NCI-H2081 (cell line): ENCODE measurements at places on chromosomes 4 and X.

GRCh38 chr4:52939739-52940138 is 77.6 kb downstream of the RASL11B start:
- no peak for DNase-seq

DNA sequence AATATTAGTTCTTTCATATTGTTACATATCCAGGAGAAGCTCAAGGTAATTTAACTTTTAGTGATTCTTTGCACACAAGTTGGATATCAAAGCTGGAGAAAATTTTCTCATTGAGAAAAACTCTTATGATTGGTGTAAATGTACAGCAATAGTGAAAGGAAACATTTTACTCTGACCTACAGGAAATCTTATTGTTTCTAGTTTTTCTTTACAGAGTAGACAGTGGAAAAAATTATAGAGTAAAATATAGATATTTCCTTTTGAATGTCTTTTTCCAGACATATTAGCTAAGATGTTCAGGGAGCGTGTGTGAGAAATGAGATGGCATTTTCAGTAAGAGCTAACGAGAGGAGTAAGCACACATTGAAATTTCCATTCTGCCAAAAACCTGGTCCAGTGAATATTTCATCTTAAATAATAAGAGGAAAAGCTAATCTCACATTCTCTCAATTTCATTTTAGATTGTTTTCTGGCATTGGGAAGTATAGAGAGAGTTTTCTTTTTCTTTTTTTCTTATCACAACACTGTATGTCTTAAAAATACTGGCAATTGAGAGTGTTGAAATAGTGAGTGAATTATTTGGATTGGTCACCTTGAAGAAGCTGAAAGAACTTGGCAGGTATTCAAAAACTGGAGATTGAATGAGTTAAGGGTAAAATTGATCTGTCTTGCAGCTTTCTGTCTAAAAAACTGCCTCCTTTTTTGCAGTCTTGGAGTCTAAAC is 15.6 kb upstream of the ATP8A1 start:
- no peak for DNase-seq

GRCh38 chrX:769796-770195 is 139.2 kb downstream of the SHOX start:
- DNase-seq = no peak

- DNase-seq = no peak
These were observed 126.1 kb downstream of the PTTG2 start for GRCh38 chr4:38086151-38086848.

DNA sequence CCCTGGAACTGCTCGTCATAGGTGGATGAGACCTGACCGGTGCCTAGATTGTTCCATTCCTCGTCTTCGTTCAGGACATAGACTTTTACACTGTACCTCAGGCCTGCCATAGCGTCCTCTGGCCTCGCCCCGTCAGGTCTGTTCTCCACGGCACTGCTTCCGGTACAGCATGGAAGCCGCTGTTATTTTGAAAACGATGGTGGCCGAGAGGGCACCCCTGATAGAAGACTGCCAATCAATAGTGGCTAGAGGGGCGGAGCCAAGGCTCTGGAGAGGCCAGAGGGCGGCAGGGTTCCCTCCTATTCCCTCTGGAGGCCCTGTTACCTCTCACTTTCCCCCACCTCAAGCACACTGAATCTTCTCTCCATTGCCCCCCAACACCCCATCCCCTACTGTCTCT is at the start of gene PPP4R3C:
Gene PPP4R3C (minus strand): TSS at position 155 of the 400 bp plus-strand sequence. CDS start 45 bp downstream, at position 110.
- DNase-seq = no peak

GRCh38 chr4:168825975-168826374 is 184.1 kb downstream of the CBR4 start:
- DNase-seq = no peak

- DNase-seq = no peak
These were observed 36.0 kb upstream of the SPANXC start for GRCh38 chrX:141278306-141278705.

DNA sequence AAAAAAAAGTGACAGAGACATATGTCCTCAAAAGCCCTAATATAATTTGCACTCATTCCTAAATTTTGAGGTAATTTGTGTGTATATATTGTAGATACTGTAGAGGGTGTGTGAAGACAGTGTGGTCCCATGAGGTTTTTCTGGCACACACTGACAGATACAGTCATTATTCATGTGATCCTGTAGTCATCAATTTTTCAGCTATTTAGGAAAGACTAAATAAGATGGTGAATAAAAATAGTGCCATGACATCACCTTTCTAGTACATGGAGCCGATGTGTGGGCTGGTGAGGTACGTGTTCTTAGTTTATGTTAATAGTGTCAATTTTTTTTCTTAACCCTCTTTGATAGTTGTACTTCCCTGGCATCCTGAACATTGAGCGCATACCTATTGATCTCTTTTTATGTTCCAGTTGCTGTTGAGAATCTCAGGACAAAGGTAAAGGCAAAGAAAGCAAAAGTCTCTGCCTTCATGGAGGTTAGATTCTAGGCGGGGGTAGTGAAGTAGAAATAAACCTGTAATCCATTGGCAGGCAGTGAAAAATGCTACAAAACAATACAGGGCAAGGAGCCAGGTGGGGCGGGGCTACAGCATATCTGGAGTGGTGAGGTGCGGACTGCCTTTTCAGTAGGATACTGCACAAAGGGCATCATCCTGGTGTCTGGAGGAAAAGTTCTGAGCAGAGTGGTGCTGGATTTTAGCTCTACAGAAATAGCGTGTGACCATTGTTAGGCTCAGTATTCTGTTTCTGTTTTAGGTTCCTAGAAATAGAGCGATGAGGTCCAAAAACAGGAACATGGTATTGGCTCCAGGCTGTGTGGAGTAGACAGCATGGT is 93.8 kb downstream of the ARHGAP10 start:
- no peak for DNase-seq

- DNase-seq = no peak
These were observed 41.5 kb downstream of the BCLAF3 start for GRCh38 chrX:19949340-19949739.

- no peak for DNase-seq
These were observed 329.0 kb upstream of the TECRL start for GRCh38 chr4:64738240-64738639.
